ENCODE measurements at places on chromosomes 5 and 9.

GRCh38 chr5:170056561-170057267 lies 49.0 kb upstream of the FOXI1 start:
- no peak for DNase-seq

DNA sequence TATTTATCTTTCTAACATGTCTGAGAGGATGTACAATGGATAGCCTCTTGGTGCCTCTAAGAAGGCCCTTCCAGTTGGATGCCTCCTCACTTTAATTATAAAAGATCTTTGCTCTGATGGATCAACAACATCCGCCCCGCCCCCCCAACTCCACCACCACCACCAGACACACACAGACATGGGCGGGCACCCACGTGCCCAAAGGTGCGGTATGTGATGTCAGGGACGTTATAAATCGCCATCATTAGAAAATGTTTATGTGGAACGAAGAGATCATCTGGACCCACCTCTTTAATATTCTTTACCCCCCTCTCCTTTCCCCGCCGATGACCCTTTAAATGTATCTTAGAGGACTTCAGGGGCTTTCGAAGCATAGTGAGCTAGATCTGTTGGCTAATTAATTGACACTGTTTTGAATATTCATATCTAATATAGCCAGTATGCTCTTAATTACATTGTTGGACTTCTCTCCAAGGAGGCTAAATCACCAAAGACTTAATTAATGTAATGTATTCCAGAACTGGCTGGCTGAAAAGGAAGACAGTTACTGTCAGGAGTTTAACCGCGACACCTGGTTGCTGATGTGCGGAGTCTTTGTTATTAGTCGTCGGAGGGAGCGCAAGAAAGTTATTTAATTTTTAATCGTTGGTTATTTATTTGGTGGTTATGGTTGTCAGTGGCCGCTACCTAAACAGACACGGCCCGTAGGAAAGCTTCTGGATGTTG lies 6.1 kb upstream of the FOXB2 start:
- no peak for DNase-seq

DNA sequence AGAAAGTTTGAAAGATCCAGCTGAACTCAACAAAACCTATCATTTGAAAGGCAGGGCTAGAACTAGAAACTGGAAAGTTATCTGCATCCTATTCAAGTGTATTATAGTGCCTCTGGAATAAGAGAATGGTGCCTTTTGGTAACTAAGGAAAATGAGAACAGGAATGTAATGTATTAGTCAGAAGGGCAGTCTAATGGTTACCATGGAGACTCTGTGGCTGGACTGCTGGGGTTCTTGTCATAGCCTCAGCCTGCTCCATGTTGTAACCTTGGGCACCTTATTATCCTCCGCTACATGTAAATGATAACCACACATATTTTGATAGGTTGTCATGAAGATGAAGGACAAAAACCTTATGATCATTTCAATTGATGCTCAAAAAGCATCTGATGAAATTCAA lies 24.6 kb upstream of the IFNB1 start:
- no peak for DNase-seq

DNA sequence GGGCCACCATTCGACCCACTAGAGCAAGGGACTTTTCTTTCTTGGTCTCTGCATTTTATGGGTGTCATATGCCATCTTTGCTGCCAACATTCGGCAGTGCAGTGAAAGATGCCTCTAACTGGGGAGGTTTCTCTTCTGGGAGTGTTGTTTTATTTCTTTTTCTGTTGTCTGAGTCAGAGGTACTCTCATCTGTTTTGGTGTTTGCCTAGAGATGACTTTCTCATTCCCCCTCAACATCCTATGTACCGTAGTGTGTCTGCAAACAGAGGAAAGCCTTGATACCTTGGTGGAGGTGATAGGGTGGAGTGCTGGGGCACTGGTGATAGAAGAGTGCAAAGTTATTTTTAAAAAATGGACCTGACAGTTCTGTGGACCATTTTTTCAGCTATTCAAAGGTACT lies 182.1 kb downstream of the ARHGAP26 start:
- no peak for DNase-seq

Measured in fibroblast of the conjunctiva (primary cell).